ENCODE measurements at places on chromosomes 16 and 17. TPM values are rescaled to one million over a fixed set of nuclear protein-coding genes. Genes with fewer than 3 reads are reported as not detected.
A peak's percentile ranks its signal among the peaks of the same experiment; 100 is the strongest.

Gene SPIRE2
- 2.6 TPM for total RNA-seq

DNA sequence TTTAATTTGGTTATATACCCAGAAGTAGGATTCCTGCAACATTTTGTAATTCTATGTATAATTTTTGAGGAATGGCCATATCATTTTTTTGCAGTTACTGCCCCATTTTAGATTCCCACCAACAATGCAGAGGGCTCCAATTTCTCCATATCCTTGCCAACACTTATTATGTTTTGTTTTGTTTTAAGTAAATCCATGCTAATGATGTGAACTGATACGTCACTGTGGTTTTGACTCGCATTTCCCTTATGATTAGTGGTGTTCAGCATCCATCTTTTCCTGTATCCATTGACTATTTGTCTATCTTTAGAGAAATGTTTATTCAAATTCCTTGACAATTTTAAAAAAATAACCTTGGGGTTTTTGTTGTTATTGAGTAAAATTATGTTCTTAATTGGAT lies 826.4 kb downstream of the CDH11 start:
- peak; percentile 1 for DNase-seq
- H3K36me3 ChIP-seq = no peaks in the 10 kb centered on the region
- no peaks in the 10 kb centered on the region for H3K27me3 ChIP-seq
- no peak overlapping the region for H3K4me3 ChIP-seq
- H3K4me1 ChIP-seq = no peaks in the 10 kb centered on the region

GRCh38 chr17:64679710-64680216 lies 17.7 kb upstream of the SMURF2 start:
- DNase-seq = peak; percentile 99
- peaks cover 39% of the 10 kb centered on the region for H3K4me1 ChIP-seq
- no peaks in the 10 kb centered on the region for H3K27me3 ChIP-seq
- H3K4me3 ChIP-seq = no peak overlapping the region

Gene ZSCAN10
- 0.22 TPM for total RNA-seq

Gene ITGAE
- total RNA-seq = 23.3 TPM

Gene ARSG
- 4.0 TPM for total RNA-seq

- H3K27me3 ChIP-seq = no peaks in the 10 kb centered on the region
- H3K4me3 ChIP-seq = no peak overlapping the region
- H3K36me3 ChIP-seq = no peaks in the 10 kb centered on the region
- peak; percentile 91 for DNase-seq
- H3K4me1 ChIP-seq = peaks cover 35% of the 10 kb centered on the region
Measured at GRCh38 chr17:55726440-55726839, 3.8 kb upstream of the TMEM100 start.

Gene RMI2
- 6.9 TPM for total RNA-seq

DNA sequence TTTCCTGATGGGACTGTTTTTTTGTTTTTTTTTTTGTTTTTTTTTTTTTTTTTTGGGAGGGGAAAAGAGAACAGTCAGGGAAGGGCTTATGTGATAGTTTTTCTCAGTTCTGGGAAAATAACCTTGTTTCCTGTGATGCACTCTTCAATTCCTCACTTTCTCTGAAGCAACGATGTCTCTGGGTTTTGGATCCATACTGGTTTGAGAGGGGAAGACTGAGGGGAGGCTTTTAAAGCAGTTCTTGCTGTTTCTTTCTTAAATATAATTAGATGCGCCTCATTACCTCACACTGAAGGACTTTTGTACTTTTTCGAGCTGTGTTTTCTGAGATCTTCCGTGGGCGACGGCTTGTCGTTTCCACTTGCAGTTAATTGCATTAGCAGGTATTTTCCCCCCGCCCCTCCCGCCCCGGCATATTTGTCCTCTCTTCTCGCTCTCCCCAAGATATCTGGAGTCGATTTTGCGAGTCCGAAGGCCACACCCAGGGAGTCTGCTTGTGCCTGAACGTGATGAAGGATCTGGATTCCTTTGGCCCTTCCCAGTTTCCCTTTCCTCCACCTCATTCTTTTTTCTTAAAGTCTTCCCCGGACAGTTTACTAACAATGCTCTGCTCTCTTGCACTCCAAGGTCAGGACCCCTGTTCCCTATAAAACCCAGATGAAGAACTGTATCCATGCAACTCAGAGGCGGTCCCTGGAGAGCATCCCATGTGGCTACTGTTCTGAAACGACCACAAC lies 125.2 kb upstream of the ZFHX3 start:
- no peaks in the 10 kb centered on the region for H3K27me3 ChIP-seq
- peaks cover 16% of the 10 kb centered on the region for H3K4me1 ChIP-seq
- no peaks in the 10 kb centered on the region for H3K36me3 ChIP-seq
- H3K4me3 ChIP-seq = peak overlapping the region; percentile 26
- peak overlapping the region; percentile 51 for H3K27ac ChIP-seq

Gene BICDL2
- not detected for total RNA-seq

- no peaks in the 10 kb centered on the region for H3K27me3 ChIP-seq
- H3K27ac ChIP-seq = no peak overlapping the region
- H3K4me1 ChIP-seq = no peaks in the 10 kb centered on the region
- no peak overlapping the region for H3K4me3 ChIP-seq
- no peak for DNase-seq
Measured at GRCh38 chr16:58360041-58360634, 32.1 kb upstream of the GINS3 start.

DNA sequence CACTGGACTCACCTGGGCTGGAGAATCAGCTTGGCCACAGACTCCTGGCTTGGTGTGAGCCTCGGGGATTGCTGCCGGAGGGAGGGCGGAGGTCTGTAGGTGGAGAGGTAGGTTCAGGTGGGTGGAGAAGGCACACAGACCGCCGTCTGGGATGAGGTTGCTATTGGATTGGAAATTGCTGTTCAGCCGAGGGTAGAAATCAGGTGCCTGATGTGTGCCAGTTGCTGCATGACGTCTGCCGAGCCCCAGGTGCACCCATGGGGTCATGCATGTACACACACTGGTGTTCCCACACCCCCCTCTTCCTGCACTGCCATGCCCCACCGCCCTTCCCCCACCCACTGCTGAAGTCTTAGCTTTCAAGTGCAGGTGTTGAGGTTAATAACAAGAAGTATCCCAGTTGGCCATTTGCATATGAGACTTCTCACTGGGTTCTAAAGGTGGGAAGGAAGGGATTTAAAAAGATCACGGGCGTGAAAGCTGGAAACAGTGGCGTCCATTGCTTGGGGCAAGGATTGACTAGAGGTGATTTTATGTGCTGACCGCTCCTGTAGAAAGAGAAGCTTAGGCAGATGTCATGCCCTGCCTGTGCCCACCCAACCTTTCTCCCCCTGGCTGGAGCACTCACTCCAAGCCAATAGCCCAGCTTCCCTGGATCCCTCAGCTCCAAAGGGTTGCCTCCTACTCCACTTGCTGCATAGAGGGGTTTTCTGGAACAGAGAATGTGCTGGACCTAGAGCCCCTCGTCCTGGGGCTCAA lies 193.6 kb downstream of the CCDC182 start:
- DNase-seq = no peak
- no peak overlapping the region for H3K4me3 ChIP-seq
- H3K4me1 ChIP-seq = peaks cover 33% of the 10 kb centered on the region
- H3K27me3 ChIP-seq = no peaks in the 10 kb centered on the region
- H3K36me3 ChIP-seq = no peaks in the 10 kb centered on the region

Gene CTRB2
- 0.43 TPM for total RNA-seq

DNA sequence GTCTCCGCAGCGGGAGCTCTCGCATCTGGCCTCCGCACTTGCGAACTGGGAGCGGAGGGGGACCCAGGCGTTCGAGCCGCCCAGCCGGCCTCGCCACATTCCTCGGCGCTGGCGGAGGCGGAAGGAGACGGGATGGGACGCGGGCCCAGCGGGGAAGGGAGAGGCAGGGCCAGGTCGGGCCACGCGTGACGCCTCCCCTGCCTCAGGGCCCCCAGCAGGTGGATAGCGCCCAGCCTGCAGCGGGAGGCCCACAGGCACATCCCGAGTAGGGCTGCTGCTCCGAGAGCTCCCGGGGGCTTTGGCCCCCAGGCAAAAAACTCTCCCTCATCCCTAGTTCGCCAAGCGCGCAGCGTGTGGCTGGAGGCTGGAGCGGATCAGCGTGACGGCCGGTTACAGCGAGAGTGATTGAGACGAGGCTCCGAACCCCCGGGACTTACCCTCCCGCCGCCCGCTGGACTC lies 800 bp downstream of the PLEKHH3 start:
- no peaks in the 10 kb centered on the region for H3K27me3 ChIP-seq
- peak; percentile 45 for DNase-seq
- peak overlapping the region; percentile 91 for H3K4me3 ChIP-seq
- H3K4me1 ChIP-seq = peaks cover 55% of the 10 kb centered on the region

GRCh38 chr16:12009922-12010321 lies 33.4 kb downstream of the SNX29 start:
- no peaks in the 10 kb centered on the region for H3K4me1 ChIP-seq
- no peak overlapping the region for H3K4me3 ChIP-seq
- no peaks in the 10 kb centered on the region for H3K27me3 ChIP-seq
- H3K36me3 ChIP-seq = no peaks in the 10 kb centered on the region

DNA sequence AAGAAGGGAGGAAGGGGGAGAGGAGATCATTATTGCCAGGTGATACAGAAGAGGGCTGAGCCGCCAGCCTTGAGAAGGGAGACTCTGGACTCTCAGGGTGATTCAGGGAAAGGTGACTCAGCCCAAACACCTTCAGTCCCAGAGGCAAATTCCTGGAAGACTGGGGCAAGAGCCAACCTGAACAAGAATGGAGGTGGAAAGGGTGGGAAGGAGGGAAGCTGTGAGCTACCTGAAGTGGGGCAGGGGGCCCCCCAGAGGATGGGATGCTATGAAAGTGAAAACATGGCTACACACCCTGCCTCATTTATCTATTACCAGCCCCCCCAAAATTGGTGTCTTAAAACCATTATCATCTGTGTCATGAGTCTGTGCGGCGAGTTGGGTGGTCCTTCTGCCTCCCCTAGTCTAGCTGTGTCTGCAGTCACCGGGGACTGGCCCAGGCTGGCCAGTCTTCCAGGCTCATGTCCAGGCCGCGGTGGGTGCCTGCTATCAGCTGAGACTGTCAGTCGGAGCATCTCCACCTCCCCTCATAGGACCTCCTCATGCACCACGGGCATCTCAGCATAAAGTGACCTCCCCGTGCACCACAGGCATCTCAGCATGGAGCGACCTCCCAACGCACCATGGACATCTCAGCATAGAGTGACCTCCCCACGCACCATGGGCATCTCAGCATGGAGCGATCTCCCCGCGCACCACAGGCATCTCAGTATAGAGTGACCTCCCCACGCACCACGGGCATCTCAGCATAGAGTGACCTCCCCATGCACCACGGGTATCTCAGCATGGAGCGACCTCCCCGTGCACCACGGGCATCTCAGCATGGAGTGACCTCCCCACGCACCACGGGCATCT lies 3.2 kb upstream of the SLC47A2 start:
- no peaks in the 10 kb centered on the region for H3K36me3 ChIP-seq
- H3K4me3 ChIP-seq = no peak overlapping the region
- no peak for DNase-seq
- H3K4me1 ChIP-seq = no peaks in the 10 kb centered on the region
- H3K27me3 ChIP-seq = peaks cover 4% of the 10 kb centered on the region
- H3K27ac ChIP-seq = no peak overlapping the region
